AG10803 (cell line): ENCODE measurements at places on chromosomes 3 and 15.

GRCh38 chr3:156816794-156817645 lies 9.1 kb upstream of the LEKR1 start:
- DNase-seq: peak; percentile 93

GRCh38 chr3:35336601-35337000 lies 302.7 kb upstream of the ARPP21 start:
- no peak for DNase-seq

GRCh38 chr3:5016211-5017161 lies 37.2 kb downstream of the BHLHE40 start:
- peak; percentile 42 for DNase-seq

- DNase-seq: no peak
Measured at GRCh38 chr15:96261575-96262034, 68.9 kb upstream of the NR2F2 start.

DNA sequence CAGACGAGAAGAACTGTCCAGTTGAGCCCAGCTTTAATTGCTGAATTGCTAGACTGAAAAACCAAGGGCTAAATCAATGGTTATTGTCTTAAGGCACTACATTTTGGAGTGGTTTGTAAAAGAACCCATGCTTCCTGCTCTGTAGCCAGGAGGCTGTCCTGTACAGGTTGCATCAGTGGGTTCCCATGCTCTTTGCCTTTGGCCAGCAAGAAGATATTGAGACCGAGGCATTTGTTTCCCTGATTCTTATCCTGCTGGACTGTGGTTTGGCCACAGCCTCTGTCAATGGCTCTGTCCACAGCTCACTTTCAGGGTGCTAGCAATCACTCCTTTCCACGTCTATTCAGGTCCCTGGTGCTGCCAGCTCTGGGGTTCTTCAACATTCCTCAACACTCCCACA lies 89.6 kb downstream of the FAM43A start:
- DNase-seq: no peak

- DNase-seq: no peak
Measured at GRCh38 chr15:42404461-42405235, 45.3 kb downstream of the CAPN3 start.
